ENCODE measurements at places on chromosomes 1 and 21.
A peak's percentile ranks its signal among the peaks of the same experiment; 100 is the strongest.

GRCh38 chr21:38849776-38850175, 44.0 kb downstream of the ETS2 start:
- DNase-seq = no peak

DNA sequence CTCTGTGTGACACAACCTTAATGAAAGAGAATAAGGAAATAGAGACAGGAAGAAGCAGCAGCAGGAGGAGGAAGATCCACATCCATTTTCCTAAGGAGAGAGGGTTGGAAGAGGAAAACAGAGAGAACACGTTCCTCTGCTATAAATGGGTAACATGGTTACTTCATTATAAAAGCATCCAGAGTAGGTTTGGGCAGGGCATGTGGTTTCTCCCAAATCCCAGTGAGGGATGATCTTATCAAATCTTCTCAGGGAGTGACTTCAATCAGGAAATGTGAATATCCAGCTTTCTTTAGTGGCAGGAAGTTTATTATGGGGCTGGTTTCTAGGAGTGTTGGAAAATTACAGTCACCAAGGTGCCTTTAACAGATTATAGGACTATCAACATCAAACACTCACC, 11.1 kb downstream of the CYP2J2 start:
- DNase-seq = no peak

DNA sequence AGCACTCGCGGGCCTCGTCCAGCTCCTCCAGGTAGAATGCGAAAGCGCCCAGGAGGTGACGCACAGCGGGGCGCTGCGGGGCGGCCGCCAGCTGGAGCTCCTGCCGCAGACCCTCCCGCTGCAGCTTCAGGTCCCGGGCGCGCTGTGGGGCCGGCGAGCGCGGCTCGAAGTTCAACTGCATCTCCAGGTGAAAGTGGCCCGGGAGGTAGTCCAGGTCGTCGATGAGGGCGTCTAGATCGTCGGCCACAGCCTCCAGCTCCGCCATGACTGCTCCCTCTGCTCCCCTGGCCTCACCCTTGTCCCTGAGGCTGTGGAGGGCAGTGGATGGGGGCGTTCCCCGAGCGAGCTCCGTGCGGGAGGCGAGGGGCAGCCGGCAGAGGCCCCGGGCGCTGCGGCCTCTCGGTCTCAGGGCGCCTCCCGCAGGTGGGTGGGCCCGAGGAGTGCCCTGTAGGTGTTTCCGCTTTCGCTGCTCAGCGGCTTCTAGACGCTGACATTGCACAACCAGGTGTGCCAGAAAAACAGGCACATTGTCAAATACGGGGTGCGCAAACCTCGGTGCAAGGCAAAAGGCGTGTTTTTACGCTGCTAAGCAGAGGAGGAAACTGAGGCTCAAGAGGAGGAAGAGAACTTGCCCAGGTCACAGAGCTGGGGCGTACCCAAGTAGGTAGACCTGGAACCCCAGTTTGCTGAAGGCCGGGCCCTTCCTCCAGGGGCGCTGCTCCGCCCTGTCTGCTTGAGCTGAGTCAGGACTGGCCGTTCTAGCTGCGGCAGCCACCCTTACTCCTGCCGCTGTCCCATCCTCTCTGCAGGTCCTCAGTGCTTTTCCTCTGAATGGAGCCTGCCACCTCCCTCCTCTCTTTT, at the start of gene TTC22:
Gene TTC22, minus strand, starts transcription at position 425 of the 861 bp plus-strand sequence. Its CDS starts 160 bp downstream, at position 265.
- no peak for DNase-seq

- no peak for DNase-seq
These were observed 20.7 kb downstream of the TNFRSF8 start for GRCh38 chr1:12083766-12084165.

- no peak for DNase-seq
These were observed 20.3 kb downstream of the ENO1 start for GRCh38 chr1:8858112-8858668.

- DNase-seq = peak; percentile 57
These were observed 8.9 kb upstream of the CELSR2 start for GRCh38 chr1:109240158-109241152.

- DNase-seq = peak; percentile 61
These were observed 60.7 kb downstream of the GORAB start for GRCh38 chr1:170592591-170593111.

GRCh38 chr1:7468248-7468647, 302.8 kb upstream of the VAMP3 start:
- no peak for DNase-seq

- DNase-seq = no peak
These were observed 52.3 kb upstream of the DUSP10 start for GRCh38 chr1:221794079-221794670.

GRCh38 chr1:246483569-246483933, 23.5 kb downstream of the SMYD3 start:
- no peak for DNase-seq

- no peak for DNase-seq
These were observed 45.7 kb downstream of the ACOT7 start for GRCh38 chr1:6347641-6348487.

- no peak for DNase-seq
These were observed 68.0 kb downstream of the SMYD2 start for GRCh38 chr1:214349008-214349407.

DNA sequence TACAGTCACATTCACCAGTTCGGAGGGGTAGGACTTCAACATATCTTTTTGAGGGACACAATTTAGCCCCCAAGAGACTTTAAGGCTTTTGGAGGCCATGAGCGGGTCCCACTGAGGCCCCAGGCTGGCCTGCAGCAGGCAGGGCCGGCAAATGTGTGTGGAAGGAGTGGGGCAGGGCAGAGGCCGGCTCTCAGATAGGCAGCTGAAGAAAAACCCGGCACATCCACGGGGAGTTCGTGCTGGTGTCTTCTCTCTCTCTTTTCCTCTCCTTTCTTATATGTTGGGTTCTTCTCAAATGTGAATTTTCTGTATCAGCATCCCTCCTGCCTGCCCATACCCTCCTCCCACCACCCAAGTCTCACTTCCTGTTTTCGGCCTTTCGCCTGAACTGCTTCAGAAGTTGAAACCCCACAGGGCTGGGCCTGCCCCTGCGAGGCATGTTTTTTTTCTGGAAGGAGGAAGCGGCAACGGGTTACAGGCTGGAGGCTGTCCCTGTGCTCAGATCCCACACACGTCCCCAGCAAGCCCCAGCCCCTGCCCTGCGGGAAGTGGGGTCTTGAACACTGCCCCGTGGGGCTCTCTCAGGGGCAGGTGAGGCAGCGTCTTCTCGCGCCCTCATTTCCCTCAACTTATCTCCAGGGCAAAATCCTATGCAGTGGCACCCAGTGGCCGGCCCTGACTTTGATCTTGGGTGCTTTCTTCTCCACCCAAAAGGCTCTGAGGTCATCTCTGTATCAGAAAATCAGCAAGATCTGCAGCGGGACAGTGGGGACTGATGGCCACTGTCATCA, 9.7 kb upstream of the UMODL1 start:
- DNase-seq = no peak

DNA sequence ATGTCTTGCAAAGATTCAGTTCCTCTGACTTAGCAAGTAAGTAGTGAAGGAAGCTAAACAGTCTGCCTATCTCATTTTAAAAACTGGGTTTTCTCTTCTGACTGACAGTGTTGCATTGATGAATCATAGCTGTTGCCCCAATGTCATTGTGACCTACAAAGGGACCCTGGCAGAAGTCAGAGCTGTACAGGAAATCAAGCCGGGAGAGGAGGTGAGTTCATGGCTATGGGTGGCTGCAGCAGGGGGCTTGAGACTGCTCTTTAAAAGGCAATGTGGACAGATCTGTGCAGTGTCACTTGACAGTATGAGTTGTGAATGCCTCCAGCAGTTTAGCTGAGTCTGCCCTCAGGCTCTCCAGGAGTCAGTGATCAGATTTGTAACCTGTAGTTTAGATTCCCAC, 46.6 kb downstream of the SMYD2 start:
- no peak for DNase-seq

GRCh38 chr1:196355206-196355786, 252.9 kb downstream of the KCNT2 start:
- peak; percentile 32 for DNase-seq

- no peak for DNase-seq
These were observed 323.3 kb downstream of the KCTD3 start for GRCh38 chr1:215890438-215890837.

DNA sequence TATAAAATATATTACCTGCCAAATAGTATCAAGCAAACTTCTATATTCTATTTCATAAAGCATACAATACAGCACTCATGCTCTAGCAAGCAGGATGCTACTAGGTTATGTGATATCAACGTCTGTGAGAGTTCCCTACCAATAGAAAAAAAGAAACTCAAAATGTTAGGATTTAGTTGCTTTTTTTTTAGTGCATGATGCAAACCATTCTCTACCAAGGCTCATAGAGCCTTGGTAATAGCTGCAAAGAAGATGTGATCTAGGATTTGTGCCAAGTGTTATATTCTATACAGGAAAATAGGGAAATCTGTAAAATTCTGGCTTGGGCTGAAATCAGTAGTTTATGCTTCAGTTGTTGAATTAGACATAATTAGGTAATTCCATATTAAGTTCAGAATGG, 394.4 kb downstream of the DSCAM start:
- no peak for DNase-seq

- DNase-seq = no peak
These were observed 31.6 kb upstream of the C1orf146 start for GRCh38 chr1:92186081-92186480.

- DNase-seq = no peak
These were observed 11.3 kb downstream of the FAM20B start for GRCh38 chr1:179036844-179037465.

- no peak for DNase-seq
These were observed 127.1 kb upstream of the C1orf105 start for GRCh38 chr1:172293429-172293828.

DNA sequence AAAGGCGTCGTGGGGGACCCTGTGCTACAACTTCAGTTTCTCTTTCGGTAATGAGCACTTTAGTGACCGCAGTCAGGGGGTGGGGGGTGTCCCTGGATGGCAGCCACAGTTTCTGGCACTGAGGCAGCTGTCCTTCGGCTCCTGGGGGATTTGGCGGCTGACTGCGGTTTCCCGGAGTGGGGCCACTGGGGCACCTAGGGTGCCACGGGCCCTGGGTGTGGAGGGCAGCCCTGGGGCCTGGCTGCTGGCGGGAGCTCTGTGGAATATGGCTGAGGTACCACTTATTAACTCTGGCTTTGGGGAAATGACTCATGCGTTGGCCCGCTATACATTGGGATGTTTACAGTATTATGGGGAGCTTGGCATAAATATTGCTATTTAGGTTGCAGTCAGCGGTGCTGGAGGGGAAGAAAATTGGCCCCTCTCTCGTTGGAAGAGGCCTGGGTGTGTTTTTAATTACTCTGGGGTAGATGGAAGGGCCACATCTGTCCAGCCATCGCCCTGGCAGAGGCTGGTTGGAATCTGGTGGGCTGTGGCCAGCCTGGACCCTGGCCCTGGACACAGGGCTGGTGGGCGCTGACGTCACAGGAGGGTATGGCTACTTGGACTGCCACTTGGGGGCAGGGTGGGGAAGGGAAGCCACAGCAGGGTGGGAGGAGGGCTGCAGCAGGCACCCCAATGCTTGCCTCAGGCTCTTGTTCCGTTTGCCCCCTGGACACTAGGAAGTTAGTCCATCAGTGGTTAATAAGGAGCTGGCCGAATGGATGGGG, 2.0 kb downstream of the EPHB2 start:
- DNase-seq = no peak
